ENCODE measurements at places on chromosomes 2 and 18.

GRCh38 chr18:10950876-10951630 lies 198.3 kb downstream of the PIEZO2 start:
- no peak for DNase-seq

DNA sequence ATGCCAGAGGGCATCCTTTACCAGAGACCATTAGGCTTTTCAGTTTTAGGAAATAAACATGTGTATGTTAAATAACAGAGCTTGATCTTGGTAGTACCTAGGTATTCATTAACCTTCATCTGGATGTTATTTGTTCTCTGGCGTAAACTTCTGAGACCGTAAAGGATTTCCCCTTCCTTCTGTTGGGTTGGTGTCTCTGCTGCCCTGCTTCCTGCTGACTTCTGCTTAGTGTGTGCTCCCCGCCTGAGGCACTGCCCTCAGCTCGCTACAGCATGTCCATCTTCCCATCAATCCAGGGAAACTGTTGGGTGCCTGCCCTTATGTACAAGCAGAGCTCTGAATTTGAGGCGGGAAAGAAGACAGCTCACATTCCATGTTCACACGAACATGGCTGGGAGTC lies 177.9 kb downstream of the TPGS2 start:
- no peak for DNase-seq

GRCh38 chr2:149448315-149448714 lies 117.9 kb downstream of the LYPD6 start:
- DNase-seq, result no peak

DNA sequence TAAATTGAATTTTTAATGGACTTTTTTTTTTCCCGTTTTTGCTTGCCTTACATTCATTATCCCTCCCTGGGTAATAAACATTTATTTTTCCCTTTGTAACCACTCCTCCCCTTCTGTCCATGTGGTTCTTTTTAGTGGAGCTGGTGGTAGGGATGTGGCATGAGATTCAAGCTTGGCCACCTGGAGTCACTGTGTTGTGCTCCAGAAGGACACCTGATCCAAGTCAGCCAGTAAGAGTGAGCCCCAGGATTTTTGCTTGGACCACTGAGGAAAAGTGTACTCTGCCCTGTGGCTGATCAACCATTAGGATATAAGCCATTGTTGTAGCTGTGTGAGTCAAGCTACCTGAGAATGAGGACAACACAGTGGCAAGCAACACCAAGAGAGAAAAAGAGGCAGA lies 11.1 kb upstream of the ACTR3 start:
- no peak for DNase-seq

DNA sequence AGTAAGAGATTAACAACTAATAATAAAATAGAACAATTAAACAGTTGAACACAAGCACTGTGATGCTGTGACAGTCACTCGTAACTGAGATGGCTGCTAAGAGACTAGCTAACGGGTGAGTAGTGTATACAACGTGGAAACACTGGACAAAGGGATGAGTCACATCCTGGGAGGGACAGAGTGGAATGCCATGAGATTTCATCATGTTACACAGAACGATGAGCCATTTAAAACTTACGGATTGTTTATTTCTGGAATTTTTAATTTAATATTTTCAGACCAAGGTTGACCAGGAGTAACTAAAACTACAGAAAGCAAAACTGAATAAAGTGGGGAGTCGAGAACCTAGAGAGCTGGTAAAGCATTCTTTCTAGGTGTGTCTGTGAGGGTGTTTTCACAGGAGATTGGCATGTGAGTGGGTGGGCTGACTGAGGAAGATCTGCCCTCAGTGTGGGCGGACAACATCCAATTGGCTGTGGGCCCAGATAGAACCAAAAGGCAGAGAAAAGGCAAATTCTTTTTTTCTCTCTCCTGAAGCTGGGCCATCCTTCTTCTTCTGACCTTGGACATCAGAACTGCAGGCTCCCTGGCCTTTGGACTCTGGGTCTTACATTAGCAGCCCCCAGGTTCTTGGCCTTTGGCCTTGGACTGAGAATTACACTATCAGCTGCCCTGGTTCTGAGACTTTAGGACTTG lies 14.6 kb downstream of the TMSB10 start:
- DNase-seq, result peak; percentile 56
